ENCODE measurements at places on chromosomes 12 and 14.
A peak's percentile ranks its signal among the peaks of the same experiment; 100 is the strongest.

DNA sequence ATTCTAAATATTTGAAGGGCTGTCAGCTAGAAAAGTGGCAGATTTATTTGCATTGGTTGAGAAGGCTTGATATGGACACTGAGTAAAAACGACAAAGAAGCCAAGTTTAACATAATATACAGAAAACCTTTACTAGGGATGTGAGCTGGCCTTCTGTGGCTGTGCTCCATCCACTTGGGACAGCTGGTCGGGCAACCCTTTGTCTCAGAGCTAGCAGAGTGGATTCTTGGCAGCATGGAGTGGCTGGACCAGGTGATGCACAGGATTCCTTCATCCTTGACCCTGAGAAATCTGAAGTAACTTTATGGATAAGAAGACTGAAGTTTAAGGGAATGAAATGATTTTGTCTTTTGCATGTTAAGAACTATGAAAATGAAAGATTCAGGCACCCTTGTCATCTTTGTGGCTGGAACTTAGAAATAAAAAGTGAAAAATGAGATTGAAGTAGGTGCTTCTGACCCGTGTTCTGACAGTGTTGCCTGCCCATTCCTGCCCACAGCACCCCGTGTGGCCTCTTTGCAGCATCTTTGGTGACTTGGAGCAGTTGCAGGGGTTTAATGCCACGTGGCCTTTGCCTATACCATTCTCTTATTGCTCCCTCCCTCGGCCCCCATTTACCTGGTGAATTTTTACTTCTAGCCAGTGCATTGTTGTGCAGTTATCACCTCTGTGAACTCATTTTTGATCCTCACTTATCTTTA, 32.6 kb downstream of the PELI2 start:
- DNase-seq, result peak; percentile 69

DNA sequence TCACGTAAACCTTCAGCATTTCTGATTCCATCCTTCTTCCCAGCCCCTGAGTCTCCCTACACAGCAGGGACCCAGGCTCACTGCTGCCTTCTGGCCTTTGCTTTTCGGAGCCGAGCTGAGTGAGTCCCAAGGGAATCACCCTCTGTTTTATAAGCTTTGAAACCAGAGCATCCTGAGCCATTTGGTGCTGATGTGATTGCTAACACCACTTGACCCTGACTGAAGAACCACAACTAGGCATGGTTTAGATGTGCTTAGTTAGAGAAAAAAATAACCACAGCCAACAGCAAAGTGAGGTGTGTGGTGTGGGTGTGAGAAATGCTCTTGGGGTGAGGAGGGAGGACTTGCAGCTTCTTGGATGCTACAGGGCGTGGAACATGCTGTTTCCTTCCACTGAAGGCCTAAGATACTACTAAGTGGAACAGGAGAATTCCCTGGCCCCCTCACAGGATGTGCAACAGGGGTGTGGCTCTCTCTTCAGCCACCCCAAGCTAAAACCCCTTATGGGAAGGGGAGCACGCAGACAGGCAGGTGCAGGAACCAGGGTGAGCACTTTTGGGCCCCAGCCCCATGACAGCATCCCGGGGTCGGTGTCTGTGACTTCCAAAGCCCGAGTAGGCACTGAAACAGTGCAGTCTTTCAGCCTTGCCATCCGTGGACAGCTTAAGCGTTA, at the start of gene TC2N:
Gene TC2N (minus strand): TSS at position 221 of the 673 bp plus-strand sequence. CDS start 53,767 bp downstream, outside the sequence.
- peak; percentile 54 for DNase-seq

GRCh38 chr12:75509621-75510020, 1.8 kb downstream of the KRR1 start:
- DNase-seq, result no peak

- no peak for DNase-seq
Observed at GRCh38 chr14:61458766-61459165, 137.4 kb downstream of the PRKCH start.

- DNase-seq, result no peak
Observed at GRCh38 chr12:52641468-52641867, 10.5 kb downstream of the KRT2 start.

- no peak for DNase-seq
Observed at GRCh38 chr12:55982319-55982936, 8.6 kb downstream of the RAB5B start.

DNA sequence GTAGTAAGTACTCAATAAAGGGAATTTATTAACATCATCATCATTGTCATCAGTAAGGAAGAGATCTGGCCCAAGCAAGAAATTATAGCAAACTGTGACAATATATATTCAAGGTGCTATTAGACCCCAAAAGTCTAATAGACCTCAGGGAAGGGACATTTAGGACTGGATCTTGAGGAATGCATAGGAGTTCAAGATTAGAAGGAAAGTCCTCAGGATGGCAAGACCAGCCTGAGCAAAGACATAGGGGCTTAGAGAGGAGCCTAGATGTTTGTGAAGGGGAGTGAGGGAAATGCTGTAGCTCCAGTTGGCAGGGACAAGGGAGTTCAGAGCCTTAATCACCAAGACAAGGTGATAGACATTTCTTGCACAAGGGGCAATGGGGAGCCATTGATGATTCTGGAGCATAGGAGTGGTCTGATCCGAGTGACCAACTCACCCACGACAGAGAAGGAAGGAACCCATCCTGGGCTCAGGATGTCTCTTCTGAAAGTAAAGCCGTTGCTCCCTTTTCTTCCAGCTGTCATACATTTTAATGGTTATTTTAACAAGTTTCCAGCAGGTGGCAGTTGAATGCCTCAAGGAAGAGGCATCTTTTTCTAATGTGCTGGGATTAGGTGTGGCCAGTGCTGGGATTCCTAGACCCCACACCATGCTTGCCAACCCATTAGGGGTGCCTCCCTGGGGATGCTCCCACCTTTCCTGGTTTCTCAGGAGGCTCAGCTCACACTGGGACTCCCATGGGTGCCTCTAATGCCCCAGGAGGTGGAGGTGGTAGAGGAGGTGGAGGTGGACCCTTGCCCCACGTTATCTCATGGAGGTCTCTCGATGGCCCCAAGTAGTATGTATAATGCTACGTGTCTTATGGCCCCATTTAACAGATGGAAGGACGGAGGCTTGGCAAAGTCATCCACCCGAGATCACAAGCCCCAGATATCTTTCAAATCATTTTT, 37.8 kb downstream of the PHETA1 start:
- peak; percentile 14 for DNase-seq

DNA sequence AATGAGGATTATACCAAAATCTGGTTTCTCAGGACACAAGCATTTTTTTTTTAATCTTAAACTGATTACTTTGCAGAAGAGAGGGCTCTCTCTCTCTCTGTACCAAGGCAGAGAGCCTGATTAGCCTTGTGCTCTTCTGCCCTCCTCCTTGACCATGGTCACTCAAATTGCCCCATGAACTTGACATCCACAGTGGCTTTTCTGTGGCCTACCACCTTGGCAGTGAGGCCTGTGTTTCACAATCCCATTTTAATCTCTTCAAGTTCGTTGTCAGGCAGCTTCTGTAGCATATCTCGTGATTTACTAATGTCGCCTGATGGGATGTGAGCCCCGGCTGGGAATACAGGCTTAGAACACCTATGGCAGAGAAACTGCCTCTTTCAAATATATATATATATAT, 30.7 kb upstream of the PWP1 start:
- no peak for DNase-seq

DNA sequence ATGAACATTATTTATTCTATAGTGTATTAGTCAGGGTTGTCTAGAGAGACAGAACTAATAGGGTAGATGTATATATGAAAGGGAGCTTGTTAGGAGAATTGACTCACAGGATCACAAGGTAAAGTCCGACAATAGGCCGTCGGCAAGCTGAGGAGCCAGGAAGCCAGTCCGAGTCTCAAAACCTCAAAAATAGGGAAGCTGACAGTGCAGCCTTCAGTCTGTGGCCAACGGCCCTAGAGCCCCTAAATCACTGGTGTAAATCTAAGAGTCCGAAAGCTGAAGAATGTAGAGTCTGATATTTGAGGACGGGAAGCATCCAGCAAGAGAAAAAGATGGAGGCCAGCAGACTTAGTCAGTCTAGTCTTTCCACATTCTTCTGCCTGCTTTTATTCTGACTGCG, 912.2 kb downstream of the FLRT2 start:
- DNase-seq, result no peak

GRCh38 chr12:10708862-10709261, 14.3 kb downstream of the YBX3 start:
- DNase-seq, result no peak

Data from DND-41 (cell line).